ENCODE measurements at places on chromosomes 3 and 15. TPM values are rescaled to one million over a fixed set of nuclear protein-coding genes. Genes with fewer than 3 reads are reported as not detected.
A peak's percentile ranks its signal among the peaks of the same experiment; 100 is the strongest.

- H3K4me1 ChIP-seq, result peaks cover 9% of the 10 kb centered on the region
- DNase-seq, result no peak
- H3K36me3 ChIP-seq, result no peaks in the 10 kb centered on the region
Observed at GRCh38 chr3:13261892-13262291, 158.2 kb downstream of the NUP210 start.

DNA sequence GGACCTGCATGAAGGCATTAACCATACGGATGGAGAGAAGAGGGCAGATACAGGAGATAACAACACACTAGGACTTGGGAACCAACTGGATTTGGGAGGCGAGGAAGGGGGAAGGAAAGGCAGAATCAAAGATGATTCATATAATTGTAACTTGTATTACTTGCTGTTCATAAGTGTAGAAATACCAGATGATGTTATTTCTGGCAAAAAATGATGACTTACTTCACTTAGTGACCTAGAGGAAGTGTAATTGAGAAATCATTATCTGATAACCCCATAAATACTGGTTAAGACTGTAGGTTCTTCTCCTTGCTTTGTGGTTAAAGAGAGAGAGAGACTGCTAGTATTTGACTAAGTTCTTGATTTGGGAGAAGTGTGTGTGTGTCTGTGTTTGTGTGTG is 50.5 kb upstream of the GK5 start:
- no peaks in the 10 kb centered on the region for H3K27me3 ChIP-seq
- H3K27ac ChIP-seq, result peak overlapping the region; percentile 36
- H3K4me3 ChIP-seq, result no peak overlapping the region
- DNase-seq, result no peak
- H3K4me1 ChIP-seq, result peaks cover 15% of the 10 kb centered on the region

The ADGRG7 gene
- total RNA-seq, result not detected

The C3orf38 gene
- total RNA-seq, result 33.2 TPM

GRCh38 chr3:123431658-123432324 is 17.1 kb downstream of the ADCY5 start:
- H3K4me1 ChIP-seq, result no peaks in the 10 kb centered on the region
- H3K36me3 ChIP-seq, result no peaks in the 10 kb centered on the region
- peaks cover 15% of the 10 kb centered on the region for H3K27me3 ChIP-seq
- H3K4me3 ChIP-seq, result no peak overlapping the region
- H3K27ac ChIP-seq, result no peak overlapping the region

DNA sequence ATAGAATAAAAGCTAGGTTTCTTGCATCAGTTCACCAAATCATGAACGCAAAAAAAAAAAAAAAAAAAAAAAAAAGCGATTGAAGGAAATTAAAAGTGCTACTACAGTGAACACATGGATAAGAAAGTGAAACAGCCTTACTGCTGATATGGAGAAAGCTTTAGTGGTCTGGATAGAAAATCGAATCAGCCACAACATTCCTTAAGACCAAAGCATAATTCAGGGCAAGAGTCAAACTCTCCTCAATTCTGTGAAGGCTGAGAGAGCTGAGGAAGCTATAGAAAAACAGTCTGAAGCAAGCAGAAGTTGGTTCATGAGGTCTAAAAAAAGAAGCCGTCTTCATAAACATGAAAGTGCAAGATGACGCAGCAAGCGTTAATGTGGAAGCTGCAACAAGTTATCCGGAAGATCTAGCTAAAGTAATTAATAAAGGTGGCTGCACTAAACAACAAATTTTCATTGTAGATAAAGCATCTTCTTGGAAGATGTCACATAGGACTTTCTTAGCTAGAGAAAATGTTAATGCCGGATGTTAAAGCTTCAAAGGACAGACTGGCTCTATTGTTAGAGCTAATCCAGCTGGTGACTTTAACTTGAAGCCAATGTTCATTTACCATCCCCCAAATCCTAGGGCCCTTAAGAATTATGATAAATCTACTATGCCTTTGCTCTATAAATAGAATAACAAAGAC is 19.2 kb downstream of the P3H2 start:
- peak overlapping the region; percentile 39 for H3K4me3 ChIP-seq
- no peaks in the 10 kb centered on the region for H3K36me3 ChIP-seq
- no peak for DNase-seq

GRCh38 chr15:95972041-95972553 is 358.4 kb upstream of the NR2F2 start:
- no peaks in the 10 kb centered on the region for H3K4me1 ChIP-seq
- no peak for DNase-seq
- no peak overlapping the region for H3K4me3 ChIP-seq
- H3K27ac ChIP-seq, result no peak overlapping the region
- H3K36me3 ChIP-seq, result no peaks in the 10 kb centered on the region
- H3K27me3 ChIP-seq, result peaks cover 23% of the 10 kb centered on the region

The CISH gene
- total RNA-seq, result 400 TPM

The FBXW12 gene
- total RNA-seq, result not detected

- H3K4me3 ChIP-seq, result no peak overlapping the region
- peaks cover 9% of the 10 kb centered on the region for H3K27me3 ChIP-seq
Observed at GRCh38 chr15:29852201-29852600, 29.9 kb upstream of the TJP1 start.

- H3K4me3 ChIP-seq, result no peak overlapping the region
- peaks cover 2% of the 10 kb centered on the region for H3K27me3 ChIP-seq
- H3K36me3 ChIP-seq, result no peaks in the 10 kb centered on the region
Observed at GRCh38 chr3:39990532-39990931, 181.1 kb downstream of the MYRIP start.

The TM4SF18 gene
- not detected for total RNA-seq

DNA sequence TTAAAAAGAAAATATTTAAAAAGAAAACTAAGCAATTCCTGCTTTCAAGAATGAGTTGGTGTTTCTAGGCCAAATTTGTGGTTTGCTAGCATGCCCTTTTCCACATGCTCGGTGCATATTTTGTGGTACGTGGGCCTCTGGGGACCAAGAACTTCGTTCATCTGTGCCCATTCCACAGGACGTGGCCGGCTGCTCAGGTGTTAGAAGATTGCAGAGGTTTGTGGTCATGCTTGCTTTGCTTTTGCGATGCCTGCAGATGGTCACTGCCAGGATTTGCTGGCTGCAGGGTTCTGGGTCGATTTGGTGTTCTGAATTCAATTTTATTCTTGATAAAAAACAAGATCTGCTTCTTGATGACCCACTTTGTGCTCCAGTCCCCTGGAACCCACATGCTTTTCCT is 7.5 kb downstream of the PSTPIP1 start:
- H3K4me1 ChIP-seq, result peaks cover 78% of the 10 kb centered on the region
- no peaks in the 10 kb centered on the region for H3K27me3 ChIP-seq
- DNase-seq, result no peak

The ZCWPW2 gene
- total RNA-seq, result 0.79 TPM

The TF gene
- 0.97 TPM for total RNA-seq

GRCh38 chr3:86993704-86994103 is 2.8 kb upstream of the VGLL3 start:
- no peak for DNase-seq
- H3K4me1 ChIP-seq, result no peaks in the 10 kb centered on the region
- H3K27ac ChIP-seq, result no peak overlapping the region
- no peak overlapping the region for H3K4me3 ChIP-seq
- no peaks in the 10 kb centered on the region for H3K36me3 ChIP-seq

DNA sequence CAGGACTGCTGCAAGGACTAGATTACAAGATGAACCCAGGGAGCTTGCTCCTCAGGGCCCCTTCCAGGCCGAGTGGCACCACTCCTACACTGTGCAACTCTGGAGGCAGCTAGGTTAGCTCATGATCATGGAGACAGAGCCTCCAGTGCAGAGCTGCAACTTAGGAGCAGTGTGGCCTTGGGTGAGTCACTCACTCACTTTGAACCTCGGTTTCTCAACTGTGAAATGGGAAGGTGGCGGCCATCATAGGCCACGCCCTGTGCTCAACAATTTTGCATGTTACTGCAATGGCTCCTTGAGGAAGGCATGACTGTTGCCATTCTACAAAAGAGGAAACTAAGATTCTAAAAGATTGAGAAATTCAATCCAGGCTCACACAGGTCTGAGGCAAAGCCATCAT is 11.2 kb upstream of the CXCR6 start:
- DNase-seq, result no peak
- peaks cover 4% of the 10 kb centered on the region for H3K4me1 ChIP-seq
- H3K36me3 ChIP-seq, result peaks cover 51% of the 10 kb centered on the region

GRCh38 chr3:31862666-31863279 is 118.3 kb downstream of the OSBPL10 start:
- no peaks in the 10 kb centered on the region for H3K4me1 ChIP-seq
- H3K4me3 ChIP-seq, result no peak overlapping the region
- DNase-seq, result no peak
- H3K27ac ChIP-seq, result no peak overlapping the region

The DTX3L gene
- 117 TPM for total RNA-seq

DNA sequence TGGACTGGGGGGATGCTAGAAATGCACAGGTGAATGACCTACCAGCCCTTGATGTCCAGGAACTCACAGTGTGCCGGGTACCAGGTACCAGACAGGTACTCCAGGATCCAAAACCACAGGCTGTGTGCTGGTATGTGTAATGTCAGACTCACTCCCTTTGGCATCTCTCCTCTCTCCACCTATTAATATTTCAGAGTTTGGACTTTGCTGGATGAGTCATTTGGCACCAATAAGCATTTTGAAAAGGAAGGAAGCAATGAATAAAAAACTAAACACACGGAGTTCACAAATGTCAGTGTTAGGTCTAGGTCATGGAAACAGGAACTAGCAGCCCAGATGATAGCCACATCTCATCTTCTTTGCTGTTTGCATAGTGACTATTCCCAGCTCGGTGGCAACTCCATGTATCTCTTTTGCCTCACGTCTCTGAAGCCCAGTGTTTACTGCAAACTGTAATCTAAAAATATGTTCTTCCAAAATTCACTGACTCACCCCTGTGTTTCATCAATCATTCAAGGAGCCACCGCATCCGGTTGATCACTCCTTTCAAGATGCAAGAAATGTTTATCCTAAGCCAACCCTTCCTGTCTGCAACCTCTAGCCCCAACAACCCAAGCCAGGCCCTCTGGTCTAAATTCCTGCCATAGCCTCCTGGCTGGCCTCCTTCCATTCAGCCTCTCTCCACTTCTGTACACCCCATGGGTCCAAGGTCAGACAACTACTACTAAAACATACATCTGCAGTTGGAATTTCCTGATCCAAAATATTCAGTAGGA is 8.4 kb downstream of the ITGB5 start:
- H3K4me1 ChIP-seq, result peaks cover 9% of the 10 kb centered on the region
- no peaks in the 10 kb centered on the region for H3K36me3 ChIP-seq
- peak overlapping the region; percentile 20 for H3K4me3 ChIP-seq
- H3K27me3 ChIP-seq, result peaks cover 39% of the 10 kb centered on the region

Measured in activated naive CD8-positive, alpha-beta T cell treated with anti-CD3 and anti-CD28 coated beads, Interleukin-2, amount 10 ng/mL, durations not matched to agents 7 days and 5 days (primary cell).